ENCODE measurements at places on chromosomes 3 and 15.

DNA sequence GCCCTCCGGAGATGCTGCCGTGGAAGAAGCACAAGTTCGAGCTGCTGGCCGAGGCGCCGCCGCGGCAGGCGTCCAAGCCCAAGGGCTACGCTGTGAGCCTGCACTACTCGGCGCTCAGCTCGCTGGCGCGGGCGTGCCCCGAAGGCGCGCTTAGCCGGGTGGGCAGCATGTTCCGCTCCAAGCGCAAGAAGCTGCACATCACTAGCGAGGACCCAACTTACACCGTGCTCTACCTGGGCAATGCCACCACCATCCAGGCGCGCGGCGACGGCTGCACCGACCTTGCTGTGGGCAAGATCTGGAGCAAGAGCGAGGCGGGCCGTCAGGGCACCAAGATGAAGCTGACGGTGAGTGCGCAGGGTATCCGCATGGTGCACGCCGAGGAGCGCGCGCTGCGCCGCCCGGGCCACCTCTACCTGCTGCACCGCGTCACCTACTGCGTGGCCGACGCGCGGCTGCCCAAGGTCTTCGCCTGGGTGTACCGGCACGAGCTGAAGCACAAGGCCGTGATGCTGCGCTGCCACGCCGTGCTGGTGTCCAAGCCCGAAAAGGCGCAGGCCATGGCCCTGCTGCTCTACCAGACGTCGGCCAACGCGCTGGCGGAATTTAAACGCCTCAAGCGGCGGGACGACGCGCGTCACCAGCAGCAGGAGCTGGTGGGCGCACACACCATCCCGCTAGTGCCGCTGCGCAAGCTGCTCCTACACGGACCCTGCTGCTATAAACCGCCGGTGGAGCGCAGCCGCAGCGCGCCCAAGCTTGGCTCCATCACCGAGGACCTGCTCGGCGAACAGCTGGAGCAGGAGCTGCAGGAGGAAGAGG, 1.3 kb downstream of the FAM43A start:
- peak; percentile 81 for DNase-seq

GRCh38 chr15:96320107-96320506, 10.4 kb upstream of the NR2F2 start:
- DNase-seq, result no peak

DNA sequence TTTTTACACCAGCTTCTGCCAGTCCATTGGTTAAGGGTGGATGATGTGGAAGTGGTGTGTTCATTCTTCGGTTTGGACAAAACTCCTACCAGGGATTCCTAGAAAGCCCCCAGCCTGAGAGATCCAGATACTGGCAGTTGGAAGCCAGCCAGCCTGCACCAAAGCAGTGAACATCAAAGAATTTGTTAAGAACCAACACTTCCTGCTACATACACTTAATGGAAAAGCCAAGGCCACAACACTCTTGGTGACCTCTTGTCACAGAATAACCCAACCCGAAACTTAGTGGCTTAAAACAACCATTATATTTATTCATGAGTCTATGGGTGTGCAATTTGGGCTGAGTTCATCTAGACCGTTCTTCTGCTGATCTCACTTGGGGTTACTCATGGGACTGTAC, 42.9 kb upstream of the ADAMTS9 start:
- DNase-seq, result no peak

DNA sequence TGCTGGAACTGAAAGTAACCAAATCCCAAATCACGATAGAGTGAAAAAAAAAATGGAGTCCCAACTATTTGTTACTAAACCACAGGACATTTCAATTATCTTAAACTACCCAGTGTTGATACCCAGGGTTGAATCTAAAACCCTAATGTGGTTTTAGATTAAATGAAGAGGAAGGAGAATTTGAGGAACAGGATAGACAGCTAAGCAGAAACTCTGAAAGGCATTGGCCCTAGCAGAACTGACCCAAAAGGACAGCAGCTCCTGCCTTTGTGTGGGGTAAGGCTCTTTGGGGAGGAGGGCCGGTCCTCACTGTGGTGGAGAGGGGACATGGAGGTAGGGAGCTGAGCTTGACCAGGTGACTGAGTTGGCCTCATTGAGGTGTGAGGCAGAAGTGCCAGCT, 30.7 kb upstream of the SNRK start:
- no peak for DNase-seq
